ENCODE measurements at places on chromosomes 16 and 17. TPM values are rescaled to one million over a fixed set of nuclear protein-coding genes. Genes with fewer than 3 reads are reported as not detected.

Gene SCPEP1
- total RNA-seq, result 22.9 TPM

Gene ADCY7
- 117 TPM for total RNA-seq

Gene DUS2
- 9.5 TPM for total RNA-seq

Gene ITGA3
- total RNA-seq, result 2.0 TPM

Gene USP43
- 0.30 TPM for total RNA-seq

Gene KRTAP3-2
- not detected for total RNA-seq

Gene HOXB1
- not detected for total RNA-seq

Gene SHCBP1
- total RNA-seq, result 0.52 TPM

Gene ARHGDIG
- total RNA-seq, result not detected

Gene UTS2R
- not detected for total RNA-seq

Gene TBC1D3
- not detected for total RNA-seq

Gene ASPHD1
- total RNA-seq, result not detected

Gene CLUH
- total RNA-seq, result 50.8 TPM

Gene SOX15
- total RNA-seq, result not detected

Gene PDE6G
- total RNA-seq, result 4.0 TPM

Gene TUBB3
- total RNA-seq, result 0.86 TPM

Gene CCDC200
- not detected for total RNA-seq

Gene KRT33A
- not detected for total RNA-seq

Gene KRTAP1-1
- total RNA-seq, result not detected

Gene TNK1
- total RNA-seq, result 10.0 TPM

Gene CD19
- total RNA-seq, result 1.8 TPM

Gene PITPNM3
- 0.30 TPM for total RNA-seq

Gene CCL16
- not detected for total RNA-seq

Gene MYLK3
- total RNA-seq, result not detected

Gene PLD2
- total RNA-seq, result 15.7 TPM

Gene ZNF771
- total RNA-seq, result 0.92 TPM

Gene ST6GALNAC2
- 0.50 TPM for total RNA-seq

Gene CSH1
- not detected for total RNA-seq

Gene SEPTIN12
- 0.72 TPM for total RNA-seq

Gene XAF1
- 13.9 TPM for total RNA-seq

Gene BAIAP3
- 13.8 TPM for total RNA-seq

Gene SLC52A1
- total RNA-seq, result not detected

Gene OTOA
- not detected for total RNA-seq

Gene PTX4
- not detected for total RNA-seq

Gene HOXB13
- total RNA-seq, result not detected

Gene ZBTB4
- total RNA-seq, result 62.7 TPM

Gene GINS2
- total RNA-seq, result 1.0 TPM
